ENCODE measurements at places on chromosomes 12 and 14.

DNA sequence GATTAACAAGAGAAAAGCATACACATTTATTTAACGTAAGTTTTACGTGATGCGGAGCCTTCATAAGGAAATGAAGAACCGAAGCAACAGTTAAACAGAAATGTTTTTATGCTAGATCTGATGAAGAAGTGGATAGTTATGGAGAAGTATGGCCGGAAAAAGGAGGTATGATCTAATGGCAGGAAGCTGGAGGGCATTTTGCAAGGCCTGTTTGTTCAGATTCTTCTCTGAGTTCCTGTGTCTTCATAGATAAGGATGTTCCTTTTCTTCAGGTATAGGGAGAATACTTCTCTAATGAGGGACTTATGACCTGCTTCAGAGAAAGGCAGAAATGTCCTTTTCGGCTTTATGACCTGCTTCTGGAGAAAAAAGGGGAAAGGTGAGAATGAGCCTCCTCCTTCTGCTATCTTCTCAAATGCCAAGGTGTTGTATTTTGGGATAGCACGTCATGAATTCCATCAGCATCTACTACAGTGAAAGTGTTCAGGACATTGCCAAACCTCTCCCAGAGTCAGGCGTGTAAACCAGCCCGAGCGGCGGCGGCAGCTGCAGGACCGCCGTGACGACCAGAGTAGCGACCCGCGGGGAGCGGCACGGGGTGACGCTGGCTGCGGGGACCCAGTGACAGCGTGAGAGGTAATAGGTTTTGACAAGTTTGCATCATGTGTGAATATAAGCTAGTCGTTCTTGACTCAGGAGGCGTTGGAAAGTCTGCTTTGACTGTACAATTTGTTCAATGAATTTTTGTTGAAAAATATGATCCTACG lies 33.7 kb upstream of the SGPP1 start:
- DNase-seq: no peak

DNA sequence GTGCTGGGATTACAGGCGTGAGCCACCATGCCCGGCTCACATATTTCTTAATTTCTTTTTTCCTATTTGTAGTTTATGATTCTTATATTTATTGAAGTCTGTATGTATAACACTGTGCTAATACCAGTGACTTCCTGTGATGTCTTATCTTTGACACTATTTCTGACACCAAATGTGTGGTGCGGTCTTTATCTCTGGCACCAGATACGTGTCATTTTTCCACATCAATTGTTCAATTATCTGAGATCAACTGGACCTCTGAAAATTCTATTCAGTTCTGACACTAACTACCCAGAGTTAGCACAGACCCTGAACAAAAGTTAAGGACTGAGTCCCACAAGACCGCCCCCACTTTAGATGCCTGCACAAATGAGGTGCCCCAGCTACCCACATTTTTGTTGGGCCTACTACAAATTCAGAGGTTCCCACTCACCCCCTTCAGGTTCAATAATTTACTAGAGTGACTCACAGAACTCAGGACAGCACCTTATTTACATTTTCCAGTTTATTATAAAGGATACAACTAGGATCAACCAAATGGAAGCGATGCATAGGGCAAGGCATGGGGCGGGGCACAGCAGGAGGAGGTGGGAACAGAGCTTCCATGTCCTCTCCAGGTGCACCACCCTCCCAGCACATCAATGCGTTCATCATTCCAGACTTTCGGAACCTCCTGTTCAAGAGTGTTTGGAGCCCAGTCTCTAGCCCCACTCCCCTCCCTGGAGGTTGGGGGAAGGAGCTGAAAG lies 11.6 kb upstream of the SRSF9 start:
- DNase-seq: no peak

- no peak for DNase-seq
Measured at GRCh38 chr12:109878247-109878625, 2.1 kb downstream of the GLTP start.

GRCh38 chr12:57261428-57261865 lies 10.5 kb upstream of the STAC3 start:
- DNase-seq: no peak

DNA sequence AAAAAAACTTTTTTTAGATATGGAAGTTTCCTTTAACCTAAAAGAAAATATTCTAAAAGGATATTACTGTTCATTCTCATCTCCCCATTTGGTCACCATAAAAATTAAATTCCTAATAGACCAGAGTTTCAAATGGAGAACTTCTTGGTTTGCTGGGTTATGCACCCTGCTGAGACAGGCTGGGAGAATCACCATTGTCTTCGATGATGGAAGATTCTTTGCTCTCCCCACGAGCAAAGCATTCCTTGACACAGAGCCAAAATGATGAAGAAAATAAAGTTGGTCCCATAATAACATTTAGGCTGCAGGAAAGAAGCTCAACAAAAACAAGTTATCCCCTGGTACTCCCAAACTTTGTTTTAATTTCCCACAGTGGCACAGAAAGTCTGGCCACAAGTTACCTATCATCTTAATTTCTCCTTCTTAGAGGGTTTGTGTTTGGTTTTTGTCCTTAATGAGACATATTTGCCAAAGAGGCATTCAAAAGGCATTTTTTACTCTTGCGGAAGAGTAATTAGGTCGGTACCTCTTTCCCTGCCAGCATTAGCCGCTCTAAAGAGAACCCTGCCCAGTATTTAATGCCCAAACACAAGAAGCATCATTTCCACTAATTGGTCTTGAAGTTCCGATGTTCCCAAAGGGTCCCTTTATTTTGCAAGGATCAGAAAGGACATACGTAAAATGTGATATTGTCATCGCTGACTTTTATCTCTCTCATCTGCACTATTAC lies 4.8 kb downstream of the DIO2 start:
- no peak for DNase-seq

Data from esophagus squamous epithelium (tissue), 5 donors.